WTC11 (cell line): ENCODE measurements at places on chromosomes 16 and 17.

GRCh38 chr17:54907376-54907775, 6.7 kb downstream of the TOM1L1 start:
- no peak for DNase-seq
- peaks cover 35% of the 10 kb centered on the region for H3K4me1 ChIP-seq
- H3K36me3 ChIP-seq, result peaks cover 50% of the 10 kb centered on the region
- H3K27me3 ChIP-seq, result no peaks in the 10 kb centered on the region

DNA sequence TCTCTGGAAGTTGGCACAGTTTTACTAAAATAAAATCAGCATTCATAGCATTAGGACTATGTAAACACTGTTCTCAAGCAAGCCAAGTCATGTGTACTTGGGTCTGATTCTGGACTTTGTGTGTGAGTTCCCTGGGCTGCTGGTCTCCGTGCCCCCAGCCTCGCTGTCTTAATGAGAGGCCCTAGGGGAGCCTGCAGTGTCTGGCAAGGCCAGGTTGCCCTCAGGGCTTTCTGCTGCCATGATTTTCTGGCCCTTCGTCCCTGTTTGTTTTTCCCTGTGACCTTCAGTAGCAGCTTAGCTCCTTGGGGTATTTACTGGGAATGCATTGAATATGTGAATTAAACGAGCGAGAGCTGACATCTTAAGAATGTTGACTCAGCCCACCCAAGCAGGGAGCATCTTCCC, 161.8 kb downstream of the RPTOR start:
- DNase-seq, result no peak
- peak overlapping the region; percentile 92 for H3K27ac ChIP-seq
- peaks cover 66% of the 10 kb centered on the region for H3K4me1 ChIP-seq

- H3K27me3 ChIP-seq, result peaks cover 29% of the 10 kb centered on the region
- H3K36me3 ChIP-seq, result no peaks in the 10 kb centered on the region
- peak overlapping the region; percentile 82 for H3K4me3 ChIP-seq
- no peak overlapping the region for H3K27ac ChIP-seq
Measured at GRCh38 chr16:67184453-67184994, 761 bp upstream of the MATCAP1 start.

- no peaks in the 10 kb centered on the region for H3K27me3 ChIP-seq
- peaks cover 34% of the 10 kb centered on the region for H3K4me1 ChIP-seq
- peaks cover 4% of the 10 kb centered on the region; the same call in 1 of the 2 replicates for H3K36me3 ChIP-seq
- peak overlapping the region; percentile 38 for H3K27ac ChIP-seq
- DNase-seq, result no peak
- H3K4me3 ChIP-seq, result no peak overlapping the region
Measured at GRCh38 chr16:57179215-57179828, 6.5 kb downstream of the PSME3IP1 start.

- no peaks in the 10 kb centered on the region for H3K4me1 ChIP-seq
- no peak overlapping the region for H3K27ac ChIP-seq
- no peak overlapping the region for H3K4me3 ChIP-seq
Measured at GRCh38 chr16:1740234-1740633, 31.1 kb downstream of the NME3 start.
